ENCODE measurements at places on chromosomes 2 and 18.

- DNase-seq, result no peak
Observed at GRCh38 chr2:147182260-147182659, 662.6 kb upstream of the ACVR2A start.

DNA sequence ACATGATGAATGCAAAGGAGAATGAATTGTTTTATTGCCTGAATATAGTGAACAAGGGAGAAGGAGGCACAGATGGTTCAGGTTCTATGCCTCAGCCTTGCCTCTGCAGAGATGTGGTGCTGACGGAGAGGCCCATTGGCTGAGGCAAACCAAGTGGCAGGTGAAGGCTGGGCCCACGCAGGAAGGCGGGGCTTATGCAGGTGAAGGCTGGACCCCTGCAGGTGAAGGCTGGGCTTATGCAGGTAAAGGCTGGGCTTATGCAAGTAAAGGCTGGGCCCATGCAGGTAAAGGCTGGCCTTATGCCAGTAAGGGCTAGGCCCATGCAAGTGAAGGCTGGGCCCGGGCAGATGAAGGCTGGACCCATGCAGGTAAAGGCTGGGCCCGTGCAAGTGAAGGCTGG is 414.7 kb downstream of the LRATD1 start:
- no peak for DNase-seq

DNA sequence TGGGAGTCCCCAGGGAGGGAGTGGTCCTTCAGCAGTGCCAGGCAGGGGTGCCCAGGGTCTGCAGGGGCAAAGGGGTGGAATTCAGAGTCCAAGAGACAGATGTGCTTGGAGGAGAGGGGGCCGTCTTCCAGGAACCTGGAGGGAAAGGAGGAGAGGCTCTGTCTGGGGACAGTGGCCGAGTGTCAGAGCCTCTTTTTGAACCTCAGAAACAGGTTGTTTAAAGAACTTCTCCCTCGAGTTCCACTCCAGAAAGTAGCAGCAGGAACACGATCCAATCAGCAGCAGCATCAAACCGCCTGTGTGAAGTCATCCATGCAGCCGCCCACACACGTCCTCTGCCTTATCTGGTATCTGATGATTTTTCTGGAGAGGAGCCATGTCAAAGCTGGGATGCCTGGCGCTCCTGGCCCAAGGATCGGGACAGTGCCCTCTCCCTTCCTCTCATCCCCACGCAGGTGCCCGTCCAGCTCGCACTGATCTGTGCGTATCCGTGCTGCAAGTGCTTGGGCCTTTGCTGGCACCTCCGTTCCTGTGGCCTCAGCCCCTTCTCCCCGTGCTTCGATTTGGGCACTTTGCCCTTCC is 205.1 kb downstream of the NDUFA10 start:
- DNase-seq, result no peak

DNA sequence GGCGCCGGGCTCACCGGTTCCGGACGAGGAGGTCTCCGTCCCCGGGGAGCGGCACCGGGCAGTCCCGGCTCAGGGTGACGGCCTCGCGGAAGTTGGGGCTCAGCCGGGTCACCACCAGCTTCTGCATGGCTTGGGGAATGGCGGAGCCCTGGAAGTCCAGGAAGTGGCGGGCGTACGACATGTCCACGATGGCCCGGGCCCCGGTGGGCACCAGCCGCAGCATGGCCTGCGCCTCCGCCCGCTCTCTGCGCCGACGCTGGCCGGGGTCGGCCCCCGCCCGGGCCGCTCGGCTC is 157 bp downstream of the PTGR3 start:
- no peak for DNase-seq

- no peak for DNase-seq
Observed at GRCh38 chr18:7415081-7415894, 151.8 kb upstream of the PTPRM start.

DNA sequence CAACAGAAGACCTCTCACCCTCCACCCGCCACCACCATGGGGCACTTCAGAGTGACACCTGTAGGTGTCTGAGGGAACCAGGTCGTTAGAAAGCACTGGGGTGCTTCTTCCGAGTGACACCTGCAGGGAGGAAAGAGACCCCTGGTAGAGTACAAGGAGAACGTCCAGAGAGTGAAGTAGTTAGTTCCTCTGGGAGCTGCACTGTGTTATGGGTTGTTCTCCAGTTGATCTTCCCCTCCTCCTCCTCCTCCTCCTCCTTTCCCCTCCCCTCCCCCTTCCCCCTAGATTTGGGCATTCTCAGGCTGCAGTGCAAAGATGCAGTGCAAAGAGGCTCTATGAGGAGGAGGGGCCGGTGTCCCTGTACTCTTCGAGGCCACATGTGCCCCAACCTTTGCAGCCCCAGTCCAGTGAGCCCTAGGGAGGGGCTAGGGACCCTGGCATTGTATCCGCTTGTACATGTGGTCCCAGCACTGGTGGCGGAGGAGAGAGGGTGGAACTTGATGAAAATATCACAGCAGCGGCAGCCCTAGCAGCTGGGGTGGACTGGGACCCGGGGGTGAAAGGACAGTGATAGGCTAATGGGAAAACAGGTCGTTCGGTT is 850 bp downstream of the DNAJB2 start:
- no peak for DNase-seq

DNA sequence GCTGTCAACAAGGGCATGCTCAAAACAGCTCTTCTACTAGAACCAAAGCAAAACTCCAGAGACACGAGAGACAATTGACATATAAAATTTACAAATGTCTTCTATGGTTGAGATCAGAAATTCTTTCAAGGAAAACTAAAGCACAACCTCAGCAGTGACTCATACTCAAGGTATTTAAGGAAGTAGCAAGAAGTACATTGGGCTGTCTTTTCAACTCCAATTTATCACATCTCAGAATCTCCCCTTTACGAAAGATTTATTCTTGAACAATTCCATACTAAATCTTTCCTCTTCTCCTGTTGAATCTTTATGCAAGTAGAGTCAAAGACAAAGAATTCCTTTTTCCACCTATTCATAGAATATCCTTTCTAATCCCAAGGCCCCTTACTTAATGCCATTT is 324.0 kb downstream of the IRS1 start:
- no peak for DNase-seq

Data from activated gamma-delta T cell treated with Interleukin-2 at 50 U/mL for 16 hours (primary cell).